ENCODE measurements at places on chromosomes 13 and 19.
A peak's percentile ranks its signal among the peaks of the same experiment; 100 is the strongest.

DNA sequence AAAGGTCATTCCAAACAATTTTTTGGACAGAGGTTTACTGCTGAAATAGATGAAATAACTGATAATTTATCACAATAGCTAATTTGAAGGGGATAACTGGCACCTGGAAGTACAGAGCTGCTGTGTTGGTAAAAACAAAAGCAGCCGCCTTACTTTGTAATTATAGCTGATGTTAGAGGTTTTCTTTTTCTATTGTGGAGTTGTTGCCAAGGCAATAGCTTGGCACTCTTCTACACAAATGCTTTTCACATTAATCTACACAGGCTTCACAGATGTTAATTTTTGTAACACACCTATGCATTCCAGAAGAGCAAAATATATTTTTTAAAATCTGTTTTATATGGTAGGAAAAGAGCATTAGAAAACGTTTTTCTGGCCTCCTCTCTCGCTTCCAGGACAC is 56.9 kb downstream of the LACC1 start:
- no peak for DNase-seq

DNA sequence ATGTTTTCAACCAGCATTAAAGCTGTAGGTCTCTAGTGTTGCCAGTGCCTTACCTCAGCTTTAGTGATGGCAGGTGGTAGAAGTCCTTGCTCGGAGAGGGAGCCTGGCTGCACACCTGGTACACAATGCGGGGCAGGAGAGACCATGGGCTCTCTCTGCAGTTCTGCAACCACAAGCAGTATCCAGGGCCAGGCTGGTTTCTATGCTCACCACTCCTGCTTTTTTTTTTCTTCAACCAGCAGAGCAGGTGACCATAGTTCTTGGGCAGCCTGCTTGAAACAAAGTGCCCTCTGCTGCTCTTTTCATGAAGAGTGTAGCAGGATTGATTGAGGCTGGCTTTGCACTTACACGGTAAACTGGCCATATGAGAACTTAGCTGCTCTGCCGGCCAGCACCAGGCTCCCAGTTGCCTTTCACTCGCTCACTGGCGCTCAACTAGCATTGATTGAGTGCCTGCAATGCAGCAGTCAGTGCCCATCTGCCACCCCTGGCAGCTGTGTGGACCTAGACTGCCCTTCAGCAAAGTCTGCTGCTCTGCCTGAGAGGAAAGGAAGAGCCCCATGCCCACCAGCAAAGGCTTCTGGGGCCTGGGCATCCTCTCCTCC is 4.4 kb upstream of the CHAMP1 start:
- DNase-seq, result peak; percentile 69

DNA sequence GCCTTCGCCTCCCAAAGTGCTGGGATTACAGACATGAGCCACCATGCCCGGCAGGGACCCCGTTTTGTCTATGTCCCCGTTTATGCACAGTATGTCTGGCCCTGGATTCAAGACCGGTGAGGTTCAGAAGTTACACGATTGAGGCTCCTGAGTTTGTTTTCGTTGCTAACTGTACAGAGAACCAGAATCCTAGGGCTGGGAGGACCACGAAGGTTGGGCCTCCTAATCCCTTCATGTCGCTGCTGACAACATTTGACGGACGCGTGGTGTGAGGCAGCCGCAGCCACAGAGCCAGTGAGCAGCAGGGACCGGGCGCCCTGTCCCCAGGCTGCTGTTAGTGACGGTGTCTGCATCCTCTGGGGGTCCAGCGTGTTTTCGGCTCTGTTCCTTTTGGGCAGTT is 91.4 kb downstream of the ATP11A start:
- DNase-seq, result no peak

DNA sequence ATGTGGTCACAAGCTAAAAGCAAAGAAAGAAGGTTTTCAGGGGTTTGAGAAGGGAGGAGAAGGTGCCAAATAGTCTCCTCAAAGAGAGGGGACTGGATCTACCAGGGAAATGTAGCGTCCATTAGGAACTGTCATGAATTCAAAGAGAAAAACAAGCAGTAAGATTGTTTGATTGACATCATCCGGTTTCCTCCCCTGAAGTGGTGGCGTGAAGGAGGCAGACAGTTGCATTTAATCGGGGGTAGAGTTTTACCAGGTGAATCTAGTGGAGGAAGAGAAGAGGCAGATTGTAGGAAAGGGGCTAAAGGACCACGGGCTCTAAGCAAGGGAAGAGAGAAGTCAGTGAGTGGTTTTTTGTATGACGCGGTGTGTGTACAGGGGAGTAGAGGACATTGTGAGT is 13.0 kb upstream of the CYSLTR2 start:
- DNase-seq, result no peak

DNA sequence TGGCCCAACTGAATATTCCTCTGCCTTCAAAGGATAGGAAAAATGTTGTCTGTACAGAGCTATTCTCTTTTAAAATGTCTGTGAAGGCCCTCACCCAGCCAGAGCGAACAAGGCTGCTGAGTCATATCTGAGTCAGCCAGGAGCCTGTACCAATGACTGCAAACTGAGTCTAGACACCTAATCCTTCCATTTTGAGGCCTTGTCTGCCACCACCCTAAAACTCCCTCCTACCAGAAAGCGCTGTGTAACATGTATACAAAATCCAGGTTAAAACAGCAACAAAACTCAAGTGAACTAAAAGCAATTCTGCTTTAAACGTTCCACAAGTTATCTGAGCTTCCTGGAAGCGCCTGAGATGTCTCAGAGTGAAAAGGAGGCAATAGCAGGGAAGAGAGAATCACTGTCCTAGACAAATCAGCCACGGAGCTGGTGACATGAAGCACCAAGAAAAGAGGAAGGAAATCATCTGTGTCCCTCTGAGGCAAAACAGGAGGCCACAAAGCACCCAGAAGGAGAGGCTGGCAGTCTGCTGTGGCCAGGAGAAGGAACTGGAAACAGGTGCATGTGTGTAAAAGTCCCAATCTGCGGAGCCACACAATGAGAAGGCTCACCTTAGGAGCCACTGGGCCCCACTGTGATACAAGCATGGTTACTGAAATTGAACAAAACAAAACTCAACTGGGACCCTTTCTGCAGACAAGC is 10.2 kb downstream of the DHRS12 start:
- DNase-seq, result no peak

DNA sequence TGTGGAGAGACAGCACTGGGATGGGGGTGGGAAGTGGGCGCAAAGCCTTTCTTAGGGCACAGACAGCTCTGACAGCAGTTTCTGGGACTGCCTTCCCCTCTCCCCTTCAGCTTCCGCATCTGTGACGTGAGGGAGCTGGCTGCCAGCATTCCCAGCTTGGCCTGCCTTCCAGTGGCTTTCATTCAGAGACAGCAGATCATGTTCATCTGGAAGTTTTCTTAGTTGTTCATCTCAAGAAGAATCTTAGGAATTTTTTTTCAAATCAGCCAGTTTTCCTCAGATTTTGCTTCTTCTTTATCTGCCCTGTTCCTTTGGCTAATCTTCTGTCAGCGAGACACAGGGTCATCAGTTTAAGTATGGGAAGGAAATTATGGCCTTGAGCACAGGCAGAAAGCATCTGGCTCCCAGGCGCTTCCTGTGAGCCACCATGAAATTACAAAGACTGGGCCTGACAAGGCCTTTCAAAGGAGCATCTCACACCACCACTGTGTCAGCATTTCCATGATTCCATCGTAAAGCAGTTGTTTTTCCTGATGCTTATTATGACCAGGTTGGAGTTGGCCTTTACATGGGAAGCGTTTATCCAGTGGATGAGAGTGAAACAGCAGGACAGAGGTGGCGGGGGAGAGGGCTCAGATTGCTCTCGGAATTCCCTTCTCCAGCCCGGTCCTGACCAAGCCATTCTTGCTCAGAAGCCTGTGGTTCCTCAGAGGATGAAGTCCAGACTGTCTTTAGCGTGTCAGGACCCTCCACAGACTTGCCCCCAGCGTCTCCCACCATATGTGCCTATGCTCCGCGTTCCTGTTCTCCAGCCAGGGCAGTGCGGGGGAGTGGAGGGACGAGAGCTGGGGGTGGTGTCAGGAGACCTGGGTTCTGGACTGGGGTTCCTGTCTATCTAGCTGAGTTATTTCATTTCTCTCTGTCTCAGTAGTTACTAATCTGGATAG is 43.6 kb downstream of the ARHGAP35 start:
- DNase-seq, result no peak

DNA sequence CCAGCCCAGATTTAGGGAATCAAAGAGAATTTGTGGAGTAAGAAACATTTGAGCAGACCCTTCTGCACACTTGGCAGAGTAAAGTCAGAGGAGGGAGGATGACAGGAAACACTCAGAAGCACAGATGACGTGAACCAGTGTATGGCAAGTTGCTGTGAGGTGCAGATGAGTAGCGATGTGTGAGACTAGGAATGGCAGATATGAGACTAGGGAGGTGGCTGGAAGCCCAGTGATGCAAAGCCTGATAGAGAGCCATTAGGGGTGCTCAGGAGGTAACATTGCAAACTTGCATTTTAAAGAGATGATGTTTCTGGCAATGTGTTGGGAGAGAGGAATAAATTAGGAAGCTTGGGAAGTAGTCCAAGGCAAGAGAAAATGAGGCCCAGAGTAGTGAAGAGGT is 44.0 kb downstream of the PCDH17 start:
- no peak for DNase-seq

- DNase-seq, result no peak
Measured at GRCh38 chr13:109101550-109102144, 472.2 kb downstream of the MYO16 start.

- no peak for DNase-seq
Measured at GRCh38 chr13:110582421-110582954, 21.0 kb upstream of the RAB20 start.

DNA sequence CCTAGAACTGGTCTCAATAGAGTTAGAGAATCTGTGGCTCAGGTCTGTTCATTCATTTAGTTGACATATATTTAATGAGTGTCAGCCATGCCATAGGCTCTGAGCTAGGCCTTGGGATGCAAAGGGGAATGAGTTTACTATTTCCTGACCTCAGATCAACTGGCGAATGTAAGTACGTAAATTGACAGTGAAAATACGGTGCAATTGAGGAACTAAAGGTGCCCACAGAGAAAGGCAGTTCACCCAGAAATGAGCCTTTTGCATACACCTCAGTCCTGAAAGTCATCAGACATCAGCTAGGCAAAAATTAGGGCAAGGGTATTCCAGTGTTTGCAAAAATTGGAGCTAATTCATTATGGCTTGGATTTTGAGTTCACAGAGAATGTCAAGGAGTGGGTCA is 20.6 kb upstream of the UPF3A start:
- no peak for DNase-seq

DNA sequence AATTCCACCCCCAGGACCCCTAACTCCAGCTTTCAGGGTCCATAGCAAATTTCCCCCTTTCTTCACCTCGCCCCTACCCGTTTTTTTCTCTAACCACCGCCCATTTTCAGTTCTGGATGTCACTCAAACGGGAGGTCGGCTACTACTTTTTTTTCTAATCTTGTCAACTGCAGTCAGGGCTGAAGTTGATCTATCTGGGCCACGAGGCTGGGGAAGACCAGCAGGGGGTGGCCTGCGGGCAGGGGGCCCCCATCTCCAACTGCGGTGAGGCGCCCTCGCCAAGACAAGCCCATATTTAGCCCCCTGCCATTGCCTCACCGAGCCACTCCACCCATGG is 748 bp downstream of the LHFPL6 start:
- no peak for DNase-seq

GRCh38 chr19:16520986-16521624 is 21.1 kb downstream of the CHERP start:
- no peak for DNase-seq

GRCh38 chr19:51082611-51083010 is at the start of gene KLK14:
TSS of gene KLK14 (minus strand) at chr19:51082887. CDS start at chr19:51082614, 273 bp downstream.
- DNase-seq, result no peak

- no peak for DNase-seq
Measured at GRCh38 chr13:44199627-44200207, 173.9 kb upstream of the SERP2 start.

- DNase-seq, result no peak
Measured at GRCh38 chr19:13881251-13881691, 4.3 kb downstream of the NANOS3 start.

- no peak for DNase-seq
Measured at GRCh38 chr13:110257408-110257807, 49.5 kb downstream of the COL4A1 start.

DNA sequence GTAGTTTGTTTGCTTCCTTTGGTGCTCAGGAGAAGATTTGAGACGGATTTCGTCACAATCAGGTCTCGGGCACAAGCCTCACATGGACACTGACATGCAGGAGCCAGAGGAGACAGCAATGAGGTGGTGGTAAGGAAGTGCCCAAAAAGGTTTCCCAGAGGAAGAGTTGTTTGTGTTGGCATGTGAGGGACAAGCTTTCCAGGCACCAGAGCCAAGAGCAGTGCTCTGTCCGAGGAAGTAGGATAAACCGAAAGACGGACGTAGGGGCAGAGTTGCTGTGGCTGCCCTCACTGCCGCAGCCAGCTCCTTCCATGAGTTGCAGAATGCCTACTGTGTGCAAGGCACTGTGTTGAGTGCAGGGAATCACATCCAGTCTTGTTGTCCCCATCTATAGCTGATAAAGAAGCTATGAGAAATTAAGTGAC is 27.7 kb downstream of the SAE1 start:
- no peak for DNase-seq

GRCh38 chr13:24060993-24061392 is 99.5 kb upstream of the SPATA13 start:
- no peak for DNase-seq

DNA sequence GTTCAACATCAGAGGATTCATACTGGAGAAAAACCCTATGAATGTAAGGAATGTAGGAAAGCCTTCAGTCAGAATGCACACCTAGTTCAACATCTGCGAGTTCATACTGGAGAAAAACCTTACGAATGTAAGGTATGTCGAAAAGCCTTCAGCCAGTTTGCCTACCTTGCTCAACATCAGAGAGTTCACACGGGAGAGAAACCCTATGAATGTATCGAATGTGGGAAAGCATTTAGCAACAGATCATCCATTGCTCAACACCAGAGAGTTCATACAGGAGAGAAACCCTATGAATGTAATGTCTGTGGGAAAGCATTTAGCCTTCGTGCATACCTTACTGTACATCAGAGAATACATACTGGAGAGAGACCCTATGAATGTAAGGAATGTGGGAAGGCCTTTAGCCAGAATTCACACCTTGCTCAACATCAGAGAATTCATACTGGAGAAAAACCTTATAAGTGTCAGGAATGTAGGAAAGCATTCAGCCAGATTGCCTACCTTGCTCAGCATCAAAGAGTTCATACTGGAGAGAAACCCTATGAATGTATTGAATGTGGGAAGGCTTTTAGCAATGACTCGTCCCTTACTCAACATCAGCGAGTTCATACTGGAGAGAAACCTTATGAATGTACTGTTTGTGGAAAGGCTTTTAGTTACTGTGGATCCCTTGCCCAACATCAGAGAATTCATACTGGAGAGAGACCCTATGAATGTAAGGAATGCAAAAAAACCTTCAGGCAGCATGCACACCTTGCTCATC is 15.4 kb downstream of the ZNF570 start:
- no peak for DNase-seq
